ENCODE measurements at places on chromosomes 11 and 22.

GRCh38 chr11:78311702-78312371 lies 105.8 kb downstream of the GAB2 start:
- no peak for DNase-seq

DNA sequence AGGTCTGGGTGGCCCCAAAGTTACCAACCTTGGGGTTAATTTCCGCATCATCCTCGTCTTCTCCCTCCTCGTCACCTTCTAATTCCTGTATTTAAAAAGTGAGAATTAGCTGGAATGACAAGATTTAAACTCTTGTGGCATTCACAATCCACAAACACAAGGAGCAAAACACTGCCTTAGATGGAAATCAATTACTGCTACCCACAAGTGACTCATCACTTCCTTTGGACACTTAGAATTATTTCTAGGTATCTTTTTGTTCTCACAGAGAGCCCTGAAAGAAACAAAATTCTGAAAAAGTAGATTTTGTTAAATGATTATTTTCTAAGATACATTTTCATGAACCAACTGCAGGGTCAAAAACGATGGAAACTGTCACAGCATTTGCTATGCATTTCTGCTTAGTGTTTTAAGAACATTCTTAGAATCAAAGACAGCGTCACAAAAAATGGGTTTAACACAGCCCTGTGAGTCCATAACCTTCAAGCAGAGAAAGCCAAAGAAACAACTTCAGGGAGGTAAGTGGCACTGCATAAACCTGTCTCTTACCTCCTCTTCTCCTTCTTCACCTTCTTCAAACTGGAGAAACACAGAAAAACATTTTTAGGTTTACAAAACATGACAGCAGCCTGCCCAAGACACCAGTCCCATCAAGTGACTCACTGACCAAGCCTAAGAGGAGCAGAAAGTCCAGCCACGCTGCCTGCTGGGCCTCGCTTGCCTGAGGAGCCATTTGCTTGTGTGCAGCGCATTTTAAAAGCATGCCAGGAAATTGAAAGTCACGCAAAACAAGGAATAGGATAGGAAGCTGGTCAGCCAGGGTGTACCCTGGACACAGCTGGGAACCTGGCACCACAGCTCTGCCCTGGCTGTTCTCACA lies 22.3 kb upstream of the PHLDA2 start:
- no peak for DNase-seq

DNA sequence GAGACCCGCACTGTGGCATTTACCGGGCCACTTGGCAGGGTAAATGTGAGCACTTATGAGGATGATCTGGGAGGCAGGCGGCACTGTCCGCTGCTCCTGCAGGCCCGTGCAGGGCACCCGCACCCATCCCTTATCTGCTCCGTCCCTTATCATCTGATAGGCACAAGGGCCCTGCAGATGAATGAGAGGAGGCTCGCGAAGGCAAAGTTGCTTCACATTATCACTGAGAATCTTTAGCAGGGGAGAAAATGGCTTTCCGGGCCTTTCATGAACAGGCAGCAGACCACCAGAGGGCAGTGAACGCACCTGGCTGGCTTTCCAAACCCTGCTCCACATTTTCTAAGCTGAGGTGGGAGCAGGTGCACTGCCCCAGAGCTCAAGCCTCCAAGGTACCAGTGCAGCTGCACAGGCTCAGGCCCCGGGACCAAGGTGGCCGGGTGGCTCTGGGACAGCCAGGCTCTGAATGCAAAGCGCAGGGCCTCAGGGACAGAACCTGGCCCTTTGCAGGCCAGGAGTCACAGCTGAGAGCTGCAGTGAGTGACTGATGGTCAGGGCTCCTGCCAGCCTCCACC lies 165.6 kb downstream of the SHANK2 start:
- DNase-seq, result peak; percentile 27

DNA sequence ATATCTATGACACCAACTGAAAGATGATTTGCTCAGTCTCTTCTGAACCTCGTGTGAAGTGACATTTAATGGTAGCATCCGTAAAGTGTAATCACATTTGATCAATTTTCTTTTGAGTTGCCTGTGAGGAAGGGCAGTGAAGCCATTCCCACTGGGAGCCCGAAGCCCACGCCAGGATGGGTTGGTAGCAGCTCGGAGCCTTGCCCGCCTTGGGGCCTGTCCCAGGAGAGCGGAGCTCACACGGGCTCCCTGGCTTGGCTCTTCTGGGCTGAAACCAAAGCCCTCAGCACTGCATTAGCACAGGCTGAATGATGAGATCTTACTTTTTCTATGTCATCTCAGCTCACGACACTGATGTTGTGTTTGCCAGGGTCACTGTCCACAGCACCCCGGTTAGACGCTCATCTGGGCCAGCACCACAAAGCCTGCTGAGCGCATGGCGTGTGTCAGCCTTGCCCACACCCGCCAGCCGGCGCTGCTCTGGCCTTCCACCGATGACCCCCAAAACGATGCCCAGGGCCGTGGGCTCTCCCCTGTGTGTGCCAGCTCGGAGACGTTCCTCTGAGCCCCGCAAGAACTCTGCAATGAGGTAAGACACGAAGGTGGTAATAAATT lies 9.3 kb upstream of the TRMU start:
- no peak for DNase-seq

GRCh38 chr11:6611092-6611962 lies 689 bp downstream of the TAF10 start:
- DNase-seq, result no peak

- DNase-seq, result no peak
These were observed 52.8 kb downstream of the SERGEF start for GRCh38 chr11:17960091-17960490.

DNA sequence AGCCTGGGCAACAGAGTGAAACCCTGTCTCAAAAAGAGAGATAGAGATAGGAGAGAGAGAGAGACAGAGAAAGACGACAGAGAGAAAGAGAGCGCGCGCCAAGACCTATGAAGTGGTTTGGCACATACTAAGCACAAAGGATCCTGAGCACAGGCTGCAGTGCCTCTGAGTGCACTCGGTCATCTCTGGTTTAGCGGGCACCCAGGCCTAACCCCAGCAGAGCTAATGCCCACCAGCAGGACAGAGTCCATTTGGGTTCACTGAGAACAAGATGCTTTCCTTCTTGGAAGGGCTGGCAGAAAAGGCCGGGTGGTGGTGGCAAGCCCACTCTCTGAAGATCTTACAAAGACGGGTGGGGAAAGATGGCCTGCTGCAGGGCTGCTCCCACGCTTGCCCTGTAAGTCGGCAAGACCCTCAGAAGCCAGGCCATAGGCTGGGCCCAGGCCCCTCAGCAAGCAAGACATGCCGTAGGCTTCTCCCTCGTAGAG lies 3.3 kb downstream of the SCARF2 start:
- DNase-seq, result no peak

DNA sequence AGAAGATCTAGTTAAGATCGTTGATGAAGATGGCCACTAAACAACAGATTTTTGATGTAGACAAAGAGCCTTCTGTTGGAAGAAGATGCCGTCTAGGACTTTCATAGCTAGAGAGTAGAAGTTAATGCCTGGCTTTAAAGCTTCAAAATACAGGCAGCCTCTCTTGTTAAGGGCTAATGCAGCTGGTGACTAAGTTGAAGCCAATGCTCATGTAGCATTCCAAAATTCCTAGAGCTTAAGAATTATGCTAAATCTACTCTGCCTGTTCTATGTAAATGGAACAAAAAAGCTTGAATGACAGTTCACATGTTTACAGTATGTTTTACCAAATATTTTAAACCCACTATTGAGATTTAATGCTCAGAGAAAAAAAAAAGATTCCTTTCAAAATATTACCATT lies 492.6 kb downstream of the CNTN5 start:
- no peak for DNase-seq

DNA sequence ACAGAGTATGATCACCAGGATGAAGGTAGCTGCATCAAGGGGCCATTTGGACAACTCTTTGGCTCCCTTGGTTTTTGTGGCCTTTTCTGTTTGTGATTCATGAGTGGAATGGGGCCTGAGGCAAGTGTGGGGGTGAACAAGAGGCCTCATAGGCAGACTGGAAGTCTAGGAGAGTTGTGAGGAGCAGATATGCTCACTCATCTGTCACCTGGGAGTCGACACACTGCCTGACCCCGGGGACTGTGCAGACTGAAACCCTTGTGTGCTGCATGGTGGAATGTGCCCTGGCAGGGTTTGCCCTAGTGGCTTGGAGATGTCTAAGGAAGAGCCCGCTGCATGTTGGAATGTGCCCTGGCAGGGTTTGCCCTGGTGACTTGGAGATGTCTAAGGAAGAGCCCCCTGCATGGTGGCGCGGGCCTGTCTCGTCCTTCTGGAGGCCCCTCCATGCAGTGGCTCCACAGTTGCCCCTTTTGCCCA lies 60.0 kb downstream of the MED15 start:
- DNase-seq, result no peak

GRCh38 chr11:123221584-123221983 lies 26.5 kb upstream of the CLMP start:
- DNase-seq, result no peak

- DNase-seq, result no peak
These were observed 395.0 kb upstream of the CCDC90B start for GRCh38 chr11:83681031-83681781.

All from K562 (cell line).